ENCODE measurements at places on chromosomes 11 and 22. TPM values are rescaled to one million over a fixed set of nuclear protein-coding genes. Genes with fewer than 3 reads are reported as not detected.

- no peak for DNase-seq
Measured at GRCh38 chr11:68878022-68878421, 25.6 kb downstream of the MRPL21 start.

DNA sequence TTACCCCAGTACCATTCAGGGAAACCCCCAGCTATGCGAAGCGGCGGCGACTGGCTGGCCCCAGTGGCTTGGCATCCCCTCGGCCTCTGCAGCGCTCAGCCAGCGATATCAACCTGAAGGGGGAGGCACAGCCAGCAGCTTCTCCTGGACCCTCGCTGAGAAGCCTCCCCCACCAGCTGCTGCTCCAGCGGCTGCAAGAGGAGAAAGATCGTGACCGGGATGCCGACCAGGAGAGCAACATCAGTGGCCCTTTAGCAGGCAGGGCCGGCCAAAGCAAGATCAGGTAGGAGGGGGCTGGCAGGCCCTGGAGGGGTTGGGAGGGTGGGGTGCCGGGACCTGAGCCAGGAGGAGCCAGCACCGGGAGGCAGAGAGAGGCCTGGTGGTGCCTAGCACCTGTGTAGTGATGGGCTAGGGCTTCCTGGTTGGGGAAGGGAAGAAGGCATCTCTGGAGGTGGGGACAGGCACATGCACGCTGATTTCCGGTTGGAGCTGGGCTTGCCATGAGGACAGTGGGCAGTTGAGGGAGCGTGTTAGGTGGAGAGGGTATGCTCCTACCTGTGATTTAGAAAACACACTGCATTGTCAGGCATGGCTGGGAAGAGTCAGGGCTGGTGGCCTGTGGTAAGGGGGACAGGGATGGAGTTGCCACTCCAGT is 22.3 kb downstream of the SHANK3 start:
- DNase-seq = no peak

- no peak for DNase-seq
Measured at GRCh38 chr11:63783925-63784592, 15.5 kb upstream of the ZFTA start.

OR51G1 gene
- total RNA-seq = not detected

- no peak for DNase-seq
Measured at GRCh38 chr11:22194907-22195306, 2.0 kb downstream of the ANO5 start.

DKK3 gene
- total RNA-seq = 94.3 TPM

MGAT3 gene
- total RNA-seq = 1.2 TPM

DNA sequence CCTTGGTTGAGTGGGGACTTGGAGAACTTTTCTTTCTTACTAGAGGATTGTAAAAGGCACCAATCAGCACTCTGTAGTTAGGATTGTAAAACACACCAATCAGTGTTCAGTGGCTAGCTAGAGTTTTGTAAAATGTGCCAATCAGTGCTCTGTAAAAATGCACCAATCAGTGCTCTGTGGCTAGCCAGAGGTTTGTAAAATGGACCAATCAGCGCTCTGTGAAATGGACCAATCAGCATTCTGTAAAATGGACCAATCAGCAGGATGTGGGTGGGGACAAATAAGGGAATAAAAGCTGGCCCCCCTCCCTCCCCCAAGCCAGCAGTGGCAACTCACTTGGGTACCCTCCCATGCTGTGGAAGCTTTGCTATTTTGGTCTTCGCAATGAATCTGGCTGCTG is 5.5 kb upstream of the DRG1 start:
- DNase-seq = no peak

RASGRP2 gene
- total RNA-seq = 72.8 TPM

NOX4 gene
- 3.3 TPM for total RNA-seq

MS4A6E gene
- not detected for total RNA-seq

TSPAN18 gene
- 70.1 TPM for total RNA-seq

RGL4 gene
- 0.50 TPM for total RNA-seq

DDTL gene
- total RNA-seq = 3.2 TPM

DNA sequence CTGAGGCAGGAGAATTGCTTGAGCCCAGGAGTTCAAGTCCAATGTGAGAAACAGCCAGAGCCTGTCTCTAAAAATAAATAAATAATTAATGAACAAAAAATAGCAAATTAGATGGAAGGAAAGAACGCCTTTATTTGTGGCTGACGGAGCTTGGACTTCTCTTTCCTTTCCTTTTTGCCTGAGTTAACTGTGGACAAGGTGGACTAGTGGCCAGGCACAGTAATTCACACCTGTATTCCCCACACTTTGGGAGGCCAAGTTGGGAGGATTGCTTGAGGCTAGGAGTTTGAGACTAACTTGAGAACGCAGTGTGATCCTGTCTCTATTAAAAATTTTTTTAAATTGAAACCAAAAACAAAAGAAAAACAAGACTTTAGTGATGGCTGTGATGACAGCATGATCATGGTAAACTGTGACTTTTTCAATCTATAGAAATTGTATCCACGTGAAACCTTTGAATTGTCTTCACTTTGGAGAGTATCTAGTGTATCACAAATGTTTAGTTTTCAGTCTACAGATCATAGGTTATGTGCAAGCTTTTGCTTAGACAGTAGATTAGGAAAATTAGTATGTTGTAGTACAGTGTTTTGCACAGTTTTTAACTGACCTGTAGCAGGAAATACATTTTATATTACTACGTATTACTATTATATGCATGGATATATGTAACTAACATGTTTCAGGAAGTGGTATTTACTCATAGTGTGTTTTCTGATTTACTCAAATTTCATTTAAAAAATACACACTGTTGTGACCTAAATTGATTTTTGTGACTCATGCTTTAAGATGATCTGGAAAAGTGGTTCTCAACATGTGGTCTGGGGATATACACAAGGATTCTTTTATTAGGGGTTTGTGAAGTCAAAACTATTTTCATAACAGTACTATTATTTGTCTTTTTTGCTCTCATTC is 42.1 kb downstream of the KDM2A start:
- no peak for DNase-seq

DNA sequence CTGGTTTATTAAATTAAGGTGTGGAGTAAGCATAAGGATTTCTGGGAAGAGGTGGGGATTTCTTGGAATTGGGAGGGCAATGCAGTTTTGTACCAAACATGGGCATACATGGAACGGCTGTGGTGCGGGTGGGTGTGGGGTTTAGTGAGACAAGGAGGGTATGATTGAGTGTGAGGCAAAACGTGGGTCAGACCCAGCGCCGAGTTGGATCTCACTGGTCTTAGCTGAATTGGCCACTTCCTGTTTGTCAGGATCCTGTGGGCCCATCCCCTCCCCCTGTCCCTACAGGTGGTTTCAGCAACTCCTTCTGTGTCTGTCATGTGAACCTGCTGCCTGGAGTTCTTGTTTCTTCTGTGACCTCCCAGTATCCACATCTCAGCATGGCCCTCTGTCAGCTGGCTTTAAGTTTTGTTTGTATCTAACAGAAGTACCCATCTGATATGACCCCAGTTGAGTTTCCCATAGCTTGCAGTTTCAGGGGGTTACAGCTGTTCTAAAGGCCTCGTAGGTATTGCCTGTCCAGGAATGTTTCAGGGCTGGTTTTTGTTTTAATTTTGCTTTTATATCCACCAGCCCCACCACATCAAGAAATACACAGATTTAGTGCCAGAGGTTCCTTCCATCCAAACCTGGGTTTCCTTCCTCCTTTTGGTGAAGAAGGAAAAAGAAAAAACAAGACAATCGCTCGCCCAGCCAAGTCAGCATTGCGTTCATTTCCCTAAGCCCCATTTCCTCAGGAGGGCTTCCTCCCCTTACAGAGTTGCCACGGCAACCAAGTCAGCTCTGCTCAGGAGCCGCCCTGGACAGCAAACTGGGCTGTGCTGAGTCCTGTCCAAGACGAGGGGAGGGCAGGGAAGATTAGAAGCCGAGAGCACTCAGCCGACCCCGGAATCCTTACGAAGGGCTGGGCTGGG is 6.0 kb downstream of the APOL1 start:
- no peak for DNase-seq

RAB39A gene
- total RNA-seq = 0.83 TPM

DNA sequence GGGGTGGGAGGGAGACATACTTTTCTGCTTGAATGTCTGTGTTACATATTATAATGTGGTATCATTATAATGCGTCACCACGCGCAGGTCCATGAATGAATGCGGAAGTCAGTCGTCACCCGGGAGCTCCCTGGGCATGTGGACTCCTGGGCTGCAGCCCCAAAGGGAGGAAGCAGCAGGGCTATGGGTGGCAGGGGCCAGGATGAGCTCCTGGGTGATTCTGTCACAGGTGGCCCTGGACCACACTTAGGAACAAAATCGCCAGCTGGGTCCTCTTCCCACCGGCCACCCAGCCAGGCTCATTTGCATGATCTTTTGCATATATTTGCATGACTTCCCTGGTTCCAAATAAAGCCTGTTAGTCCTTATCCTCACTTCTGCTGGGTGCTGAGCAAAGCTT is 51.2 kb downstream of the KCNJ4 start:
- DNase-seq = no peak

All from esophagus muscularis mucosa (tissue), 4 donors.